Keratinocyte (primary cell): ENCODE measurements at places on chromosomes 11 and 22. TPM values are rescaled to one million over a fixed set of nuclear protein-coding genes. Genes with fewer than 3 reads are reported as not detected.

GRCh38 chr11:596374-596773 lies 19.4 kb downstream of the IRF7 start:
- DNase-seq = no peak

DNA sequence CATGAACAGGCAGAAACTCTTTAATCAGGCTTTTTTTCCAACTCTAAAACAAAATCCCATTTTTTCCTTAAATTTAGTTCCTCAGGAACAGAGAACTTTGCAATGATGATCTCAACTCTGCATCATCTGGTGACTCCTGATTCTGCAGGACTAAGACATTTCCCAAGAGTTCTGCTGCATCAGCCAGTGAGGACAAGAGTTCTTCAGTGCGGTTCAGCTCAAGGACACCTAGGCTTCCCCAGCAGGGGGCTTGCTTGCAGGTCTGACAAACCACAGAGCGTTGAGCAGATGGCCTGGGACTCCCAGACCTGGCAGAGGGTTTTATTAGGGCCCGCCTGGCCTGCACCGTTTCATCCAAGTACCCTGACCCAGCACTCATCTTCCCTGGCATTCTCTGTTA lies 6.4 kb downstream of the CDCA5 start:
- DNase-seq = no peak

DNA sequence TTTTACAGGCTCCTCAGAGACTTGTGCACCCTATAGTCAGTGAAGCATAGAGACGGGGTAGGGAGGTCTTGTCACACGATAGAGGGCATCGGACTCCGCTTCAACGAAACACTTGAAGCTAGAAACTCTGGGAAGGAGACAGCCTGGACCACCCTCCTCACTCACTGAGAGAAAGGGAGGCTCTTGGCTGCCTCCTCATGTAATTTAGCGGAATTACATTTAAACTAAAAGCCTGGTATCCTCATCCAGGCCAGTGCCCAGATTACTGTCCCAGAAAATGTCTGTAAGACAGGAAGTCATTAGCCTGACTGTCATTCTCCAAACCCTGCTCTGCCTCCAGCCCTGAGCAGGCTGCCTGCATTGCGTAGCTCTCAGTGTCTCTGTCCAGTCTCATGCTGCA lies 36.0 kb downstream of the TTLL1 start:
- DNase-seq = no peak

DNA sequence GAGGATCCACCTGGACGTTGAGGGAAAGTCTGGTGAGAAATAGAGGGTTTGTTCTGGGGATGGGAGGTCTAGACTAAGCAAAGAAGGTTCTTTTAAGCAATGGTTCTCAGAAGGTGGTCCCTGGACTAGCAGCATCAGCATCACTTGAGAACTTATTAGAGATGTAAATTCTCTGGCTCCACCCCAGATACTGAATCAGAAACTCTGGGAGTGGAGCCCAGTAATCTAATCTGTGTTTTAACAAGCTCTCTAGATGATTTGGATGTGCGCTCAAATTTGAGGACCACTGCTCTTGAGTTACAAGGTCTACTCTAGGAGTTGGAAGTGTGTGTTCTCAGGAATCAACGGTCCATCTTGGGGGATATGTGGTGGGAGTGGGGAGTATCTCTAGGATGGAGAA lies 3.3 kb upstream of the ABCG4 start:
- DNase-seq = no peak

DNA sequence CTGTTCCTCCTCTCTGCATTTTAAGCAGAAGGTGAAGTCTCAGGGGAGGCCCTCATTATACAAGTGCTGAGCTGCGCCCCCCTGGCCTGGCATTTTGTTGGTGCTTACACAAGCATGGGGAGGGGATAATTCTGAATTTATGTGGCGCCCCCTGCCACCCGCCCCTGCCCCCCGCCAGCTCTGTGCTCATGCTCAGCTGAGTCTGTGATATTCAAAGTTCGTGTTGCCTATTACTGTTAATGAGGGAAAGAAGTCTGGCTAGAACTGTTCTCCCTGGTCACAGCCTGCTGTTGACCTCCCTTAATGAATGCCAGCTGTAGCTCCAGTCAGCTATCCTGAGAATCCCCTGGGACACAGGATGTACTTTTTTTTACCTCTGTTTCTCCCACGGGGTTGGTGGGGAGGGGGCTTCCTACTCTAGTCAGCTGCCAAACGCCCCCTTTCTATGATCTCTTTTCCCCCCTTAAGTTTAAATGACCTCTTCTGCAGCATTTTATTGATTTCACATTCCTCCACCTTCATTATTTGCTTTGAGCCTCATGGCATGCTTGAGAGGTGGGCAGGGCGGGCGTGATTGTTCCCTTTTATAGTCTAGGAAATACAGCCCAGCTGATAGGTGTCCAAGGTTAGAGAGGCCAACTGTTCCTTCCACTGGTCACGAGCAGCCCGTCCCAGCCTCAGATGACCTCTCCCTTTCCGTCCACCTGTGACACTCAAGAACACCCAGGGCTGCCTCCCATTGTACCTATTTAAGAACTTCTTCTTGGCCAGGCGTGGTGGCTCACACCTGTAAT lies 12.2 kb downstream of the USP2 start:
- no peak for DNase-seq

DNA sequence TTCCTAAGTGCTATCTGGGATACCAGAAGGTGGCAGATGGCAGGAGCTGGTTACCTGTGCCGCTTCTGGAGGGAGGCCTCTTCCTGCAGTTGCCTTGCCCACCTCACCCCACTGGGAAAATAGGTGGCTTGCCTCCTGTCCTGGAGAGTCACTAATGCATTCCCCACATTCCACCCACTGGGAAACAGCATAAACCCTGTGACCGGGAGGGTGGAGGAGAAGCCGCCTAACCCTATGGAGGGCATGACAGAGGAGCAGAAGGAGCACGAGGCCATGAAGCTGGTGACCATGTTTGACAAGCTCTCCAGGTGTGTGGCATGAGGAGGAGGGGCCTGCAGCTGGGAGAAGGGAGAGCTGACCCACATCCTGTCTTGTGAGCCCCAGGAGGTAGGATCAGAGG lies 5.6 kb downstream of the RIC8A start:
- no peak for DNase-seq

DNA sequence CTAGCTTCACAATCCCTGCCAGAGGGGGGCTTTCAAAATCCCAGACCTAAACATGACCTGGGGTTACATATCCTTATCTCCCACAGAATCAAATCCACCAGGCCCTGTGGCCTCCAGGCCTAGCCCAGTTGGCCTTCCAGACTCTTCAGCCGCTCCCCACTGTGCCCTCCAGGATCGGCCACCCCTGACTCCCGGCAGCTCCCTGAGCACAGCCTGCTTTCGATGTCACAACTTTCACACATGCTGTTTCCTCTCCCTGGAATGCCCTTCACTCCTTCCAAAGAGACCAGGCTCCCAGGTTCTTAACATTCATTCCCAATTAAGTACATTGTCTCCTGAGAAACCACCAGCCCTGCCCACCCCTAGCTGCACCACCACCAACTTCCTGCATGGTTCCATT lies 62.7 kb downstream of the CSNK2A3 start:
- no peak for DNase-seq

GRCh38 chr11:79375818-79376550 lies 64.8 kb downstream of the TENM4 start:
- DNase-seq = peak; percentile 71

DNA sequence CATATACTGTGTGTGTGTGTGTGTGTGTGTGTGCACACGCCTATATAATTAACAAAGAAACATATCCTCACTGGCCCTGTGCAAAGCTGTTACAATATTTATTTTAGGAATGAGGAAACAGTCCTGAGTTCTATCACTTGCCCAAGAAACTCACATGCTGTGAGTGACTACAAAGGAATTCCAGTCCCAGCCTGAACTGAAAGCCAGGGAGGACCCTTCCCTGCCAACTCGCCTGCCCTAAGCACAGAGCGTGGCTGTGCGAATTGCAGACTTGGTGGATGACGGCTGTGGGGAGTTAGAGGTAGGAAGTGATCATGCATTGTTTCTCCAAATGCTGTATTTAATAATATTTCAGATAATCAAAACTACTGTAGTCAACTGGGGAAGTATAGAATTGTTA lies 26.4 kb upstream of the CD5 start:
- no peak for DNase-seq

- DNase-seq = no peak
Observed at GRCh38 chr11:47184711-47185304, 1.4 kb downstream of the PACSIN3 start.

- DNase-seq = no peak
Observed at GRCh38 chr11:134244593-134244992, 8.6 kb downstream of the THYN1 start.

DNA sequence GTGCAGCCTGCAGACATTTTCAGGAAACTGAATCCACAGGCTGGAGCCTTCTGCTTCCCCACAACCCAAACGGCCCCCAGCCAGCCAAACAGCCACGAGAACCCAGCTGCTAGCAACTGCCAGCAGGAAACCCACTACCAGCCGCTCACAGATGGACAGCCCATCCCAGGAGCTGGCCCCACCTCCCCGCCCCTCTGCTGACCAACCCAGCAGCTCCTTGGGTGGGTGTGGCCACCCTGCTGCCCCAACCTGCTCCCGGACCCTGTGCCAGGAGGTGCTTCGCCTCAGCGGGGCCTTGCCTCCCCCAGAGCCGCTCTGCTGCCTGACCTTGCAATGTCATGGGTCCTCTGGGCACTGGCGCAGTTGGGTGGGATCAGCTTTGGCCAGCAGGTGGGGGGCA lies 8.2 kb upstream of the CCDC188 start:
- no peak for DNase-seq

DNA sequence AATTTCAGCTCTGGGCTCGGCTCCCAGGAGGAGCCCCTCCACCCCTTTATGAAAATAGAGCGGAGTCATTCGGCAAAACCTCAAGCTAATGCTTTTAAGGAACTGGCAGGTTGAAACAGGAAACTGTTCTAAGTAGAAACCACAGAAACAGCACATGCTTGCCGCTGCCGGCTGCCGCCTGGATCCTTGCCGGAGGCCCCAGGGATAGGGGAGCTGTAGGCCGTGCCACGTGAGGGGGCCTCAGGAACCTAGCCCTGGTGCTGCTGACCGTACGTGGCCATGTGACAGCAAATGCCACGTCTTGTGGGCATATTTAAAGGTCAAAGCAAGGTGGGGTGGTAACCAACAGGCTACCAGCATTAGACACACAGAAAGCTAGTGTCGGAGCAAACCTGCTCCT lies 77.9 kb upstream of the TIMP3 start:
- DNase-seq = peak; percentile 19

GRCh38 chr11:1083621-1084551 lies 9.2 kb downstream of the MUC2 start:
- DNase-seq = no peak

GRCh38 chr11:70399681-70400112 lies 1.4 kb downstream of the CTTN start:
- DNase-seq = peak; percentile 69

- DNase-seq = no peak
Observed at GRCh38 chr11:80778432-80778831, 1337.6 kb upstream of the TENM4 start.

The CHKA gene
- 3.8 to 7.1 TPM (median 4.5 TPM) in 3 replicates for polyA plus RNA-seq

The GDPD5 gene
- polyA plus RNA-seq = 2.1 to 4.0 TPM (median 3.1 TPM) in 3 replicates

The GGT5 gene
- not detected in 3 replicates for polyA plus RNA-seq

The INPP5J gene
- polyA plus RNA-seq = 0.14 to 0.26 TPM (median 0.22 TPM) in 3 replicates

The MIOX gene
- polyA plus RNA-seq = not detected in 3 replicates

The HSPB2 gene
- 0.08 to 0.98 TPM (median 0.22 TPM) in 3 replicates for polyA plus RNA-seq
